Activated CD4-positive, alpha-beta memory T cell treated with anti-CD3 and anti-CD28 coated beads for 36 hours (primary cell): ENCODE measurements at places on chromosomes 16 and 17. TPM values are rescaled to one million over a fixed set of nuclear protein-coding genes. Genes with fewer than 3 reads are reported as not detected.

DNA sequence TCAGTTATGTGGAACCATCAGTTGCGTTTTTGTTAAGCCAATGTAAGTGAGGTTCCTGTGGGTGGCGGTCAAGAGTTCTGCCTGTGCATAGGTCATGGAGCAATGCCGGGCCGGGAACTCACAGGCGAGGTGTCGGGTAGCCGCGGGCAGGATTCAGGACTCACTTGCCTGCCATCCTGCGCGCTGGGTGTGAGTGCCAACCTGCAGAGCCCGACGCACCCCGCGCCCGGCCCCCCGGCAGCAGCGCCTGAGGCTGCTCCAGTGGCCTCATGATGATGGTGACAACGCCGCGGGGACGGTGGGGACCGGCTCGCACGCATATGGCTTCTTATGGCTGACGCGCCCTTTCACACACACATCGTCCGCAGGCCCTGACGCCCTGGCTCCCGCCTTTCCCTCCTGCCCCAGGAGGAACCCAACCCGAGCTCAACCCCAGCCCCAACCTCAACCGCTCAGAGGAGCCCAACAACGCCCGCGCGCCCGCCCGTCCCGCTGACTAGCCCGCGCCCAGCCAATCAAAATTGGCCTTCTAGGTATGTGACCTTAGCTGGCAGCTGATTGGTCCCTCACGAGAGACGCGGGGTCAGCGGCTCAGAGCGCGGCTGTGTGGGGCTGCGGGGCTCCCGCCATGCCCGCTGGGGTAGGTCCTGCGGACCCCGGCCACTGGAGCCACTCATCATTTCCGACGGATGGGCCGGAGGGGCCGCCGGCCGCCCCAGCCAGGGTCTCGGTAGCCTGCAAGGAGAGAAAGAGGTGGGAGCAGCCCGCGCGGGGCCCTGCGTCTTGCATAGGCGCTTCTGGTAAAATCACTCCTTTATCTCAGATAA, at the start of gene C16orf95:
TSS of gene C16orf95 (minus strand) at position 470 of the 827 bp plus-strand sequence. CDS start at position 320, 150 bp downstream.
- peak; percentile 97 for DNase-seq
- peak within 1 kb of the TSS; percentile 94 for H3K27ac ChIP-seq
- H3K4me1 ChIP-seq: peaks cover 12% of the 10 kb centered on the region

DNA sequence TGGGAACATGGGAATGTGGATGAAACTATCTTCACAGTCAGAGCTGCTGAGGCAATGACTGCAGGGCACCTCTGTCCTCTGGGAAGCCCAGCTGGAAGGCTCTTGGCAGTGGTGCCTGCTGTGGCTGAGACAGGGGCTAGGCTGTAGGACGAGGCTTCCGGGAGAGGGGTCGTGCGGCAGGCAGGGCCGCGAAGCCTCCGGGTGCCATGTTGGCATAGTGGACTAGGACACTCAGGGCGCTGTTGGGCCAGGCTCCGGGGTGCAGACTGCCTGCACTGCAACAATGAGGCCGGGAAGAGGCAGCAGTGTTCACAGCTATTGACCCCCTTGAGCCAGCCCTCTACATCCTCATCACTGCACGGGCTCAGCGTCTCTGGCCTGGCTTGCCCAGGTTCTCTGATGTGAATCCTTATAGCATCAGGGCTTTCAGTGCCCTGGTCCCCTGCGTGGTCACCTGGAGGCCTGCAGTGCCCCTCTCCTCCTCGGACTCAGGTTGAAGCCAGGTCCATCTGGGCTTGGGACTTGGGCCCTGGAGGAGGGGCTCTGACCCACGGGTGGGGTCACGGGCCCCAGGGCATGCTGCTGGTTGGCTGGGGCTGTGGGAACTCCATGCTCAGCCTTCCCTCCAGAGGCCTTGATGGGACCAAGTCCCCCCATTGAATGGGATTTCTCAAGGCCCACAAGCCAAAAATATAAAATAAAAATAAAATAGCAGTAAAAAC, 91.6 kb downstream of the TNFRSF13B start:
- H3K4me3 ChIP-seq: no peak overlapping the region
- H3K27me3 ChIP-seq: no peaks in the 10 kb centered on the region
- H3K4me1 ChIP-seq: no peaks in the 10 kb centered on the region
- no peaks in the 10 kb centered on the region for H3K36me3 ChIP-seq
- no peak for DNase-seq
- no peak overlapping the region for H3K27ac ChIP-seq

GRCh38 chr16:12317856-12318537, 341.5 kb downstream of the SNX29 start:
- H3K4me1 ChIP-seq: peaks cover 6% of the 10 kb centered on the region
- H3K27ac ChIP-seq: no peak overlapping the region
- no peak overlapping the region for H3K4me3 ChIP-seq
- H3K36me3 ChIP-seq: no peaks in the 10 kb centered on the region

DNA sequence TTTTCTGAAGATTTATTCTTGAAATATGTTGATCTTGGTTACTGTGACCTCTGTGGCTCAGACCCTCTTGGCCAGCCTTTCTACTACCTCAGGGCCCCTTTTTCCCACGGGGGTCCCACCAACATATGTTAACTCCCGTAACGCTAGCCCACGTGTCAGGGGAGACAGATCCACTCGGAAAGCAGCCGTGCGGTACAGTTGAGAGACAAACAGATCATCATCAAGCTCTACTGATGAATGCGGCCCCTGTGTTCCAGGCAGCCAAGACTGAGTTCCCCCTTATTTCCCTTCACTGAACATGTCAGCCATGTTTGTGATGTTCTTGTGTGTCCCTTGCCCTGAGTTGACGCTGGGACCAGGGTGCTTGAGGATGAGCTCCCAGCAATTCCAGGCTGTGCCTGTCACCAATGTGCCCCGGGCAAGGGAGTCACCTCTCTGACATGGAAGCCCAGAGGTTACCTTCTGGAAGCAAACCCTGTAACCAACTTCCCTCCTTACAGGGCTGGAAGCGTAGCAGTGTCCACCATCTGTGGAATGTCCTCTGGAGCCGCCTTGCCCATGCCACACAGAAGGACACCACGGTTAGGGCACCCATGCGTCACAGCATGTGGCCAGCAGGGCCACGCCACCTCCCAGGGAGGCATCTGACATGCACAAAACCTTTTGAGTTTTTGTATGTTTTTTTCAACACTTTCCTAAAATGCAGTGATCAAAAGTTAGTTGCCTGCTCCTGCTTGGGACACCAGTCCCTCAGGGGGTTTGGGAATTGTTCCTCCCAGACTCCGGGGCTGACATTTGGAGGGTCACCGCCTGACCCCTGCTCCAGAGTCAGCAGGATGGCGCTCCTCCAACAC, 193.7 kb upstream of the CHMP6 start:
- H3K27me3 ChIP-seq: no peaks in the 10 kb centered on the region
- no peak overlapping the region for H3K27ac ChIP-seq
- DNase-seq: no peak
- H3K4me1 ChIP-seq: peaks cover 33% of the 10 kb centered on the region
- H3K36me3 ChIP-seq: peaks cover 33% of the 10 kb centered on the region

DNA sequence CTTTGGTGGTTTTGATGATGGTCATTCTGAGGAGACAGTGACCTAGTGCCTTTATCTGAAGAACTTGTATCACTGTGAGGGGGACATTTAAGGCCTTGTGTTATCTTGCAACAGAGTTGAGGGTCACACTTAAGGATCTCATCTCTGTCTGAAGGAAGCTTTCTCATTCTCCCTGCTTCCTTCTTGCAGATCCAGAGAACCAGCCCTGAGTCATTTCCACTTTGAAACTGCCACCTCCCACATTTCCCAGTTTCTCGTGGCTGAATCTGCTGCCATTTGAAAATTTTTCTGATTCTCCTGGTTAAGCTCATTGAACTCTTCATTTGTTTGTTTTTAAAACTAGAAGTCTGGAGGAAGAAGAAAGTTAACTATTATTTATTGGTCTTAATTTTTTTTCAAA, 190.2 kb upstream of the CDH11 start:
- no peaks in the 10 kb centered on the region for H3K36me3 ChIP-seq
- H3K27me3 ChIP-seq: no peaks in the 10 kb centered on the region
- no peak for DNase-seq
- no peak overlapping the region for H3K4me3 ChIP-seq
- H3K27ac ChIP-seq: no peak overlapping the region

GRCh38 chr17:8237175-8237574, 10.7 kb downstream of the CTC1 start:
- peaks cover 18% of the 10 kb centered on the region for H3K4me1 ChIP-seq
- H3K36me3 ChIP-seq: peaks cover 54% of the 10 kb centered on the region
- H3K27ac ChIP-seq: no peak overlapping the region
- no peak for DNase-seq
- no peaks in the 10 kb centered on the region for H3K27me3 ChIP-seq

- H3K36me3 ChIP-seq: peaks cover 4% of the 10 kb centered on the region
These were observed 12.8 kb upstream of the FAM83G start for GRCh38 chr17:19017401-19017800.

- H3K4me3 ChIP-seq: no peak overlapping the region
- no peak for DNase-seq
- peaks cover 3% of the 10 kb centered on the region for H3K4me1 ChIP-seq
- H3K27me3 ChIP-seq: no peaks in the 10 kb centered on the region
- peaks cover 28% of the 10 kb centered on the region for H3K36me3 ChIP-seq
- H3K27ac ChIP-seq: no peak overlapping the region
These were observed 110.8 kb downstream of the FTO start for GRCh38 chr16:53814801-53815200.

DNA sequence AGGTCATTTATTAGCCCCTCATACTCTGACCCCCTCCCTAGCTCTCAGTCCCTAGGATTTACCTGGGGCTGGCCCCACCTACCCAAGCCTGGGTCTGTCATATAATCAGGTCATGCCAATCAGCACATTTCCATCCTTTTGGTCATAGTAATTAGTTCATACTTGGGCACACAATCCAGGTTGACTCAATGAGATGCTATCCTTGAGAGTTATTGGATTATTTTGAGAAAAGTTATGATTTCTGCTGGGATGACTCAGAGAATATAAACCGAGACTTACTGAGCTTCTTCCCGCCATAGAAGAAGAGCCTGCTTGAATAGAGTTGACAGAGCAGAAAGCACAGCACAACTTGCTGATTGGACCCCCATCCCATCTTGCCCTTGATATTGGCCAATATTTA, 331.5 kb downstream of the CBLN1 start:
- no peaks in the 10 kb centered on the region for H3K27me3 ChIP-seq
- H3K36me3 ChIP-seq: no peaks in the 10 kb centered on the region
- no peak for DNase-seq
- no peak overlapping the region for H3K27ac ChIP-seq

DNA sequence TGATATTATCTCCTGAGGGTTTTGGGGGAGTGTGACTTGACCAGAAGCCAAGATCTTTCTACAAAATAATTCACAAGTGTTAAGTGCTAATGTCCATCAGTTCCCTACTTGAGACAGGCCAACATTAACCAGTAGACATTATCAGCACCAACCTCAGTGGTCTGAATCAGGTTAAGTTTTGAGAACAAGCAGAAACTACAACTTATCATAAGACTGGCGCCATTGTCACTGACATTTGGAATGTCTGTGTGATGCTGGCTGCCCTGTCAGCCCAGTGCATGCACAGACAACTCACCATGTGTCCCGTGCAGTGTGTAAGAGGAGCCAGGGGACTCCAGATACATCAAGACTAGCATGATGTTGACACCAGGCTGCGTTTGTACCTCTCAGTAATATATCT, 76.8 kb downstream of the CCDC182 start:
- no peaks in the 10 kb centered on the region for H3K27me3 ChIP-seq
- no peak overlapping the region for H3K4me3 ChIP-seq
- peaks cover 30% of the 10 kb centered on the region for H3K4me1 ChIP-seq
- DNase-seq: no peak
- H3K36me3 ChIP-seq: peaks cover 2% of the 10 kb centered on the region

DNA sequence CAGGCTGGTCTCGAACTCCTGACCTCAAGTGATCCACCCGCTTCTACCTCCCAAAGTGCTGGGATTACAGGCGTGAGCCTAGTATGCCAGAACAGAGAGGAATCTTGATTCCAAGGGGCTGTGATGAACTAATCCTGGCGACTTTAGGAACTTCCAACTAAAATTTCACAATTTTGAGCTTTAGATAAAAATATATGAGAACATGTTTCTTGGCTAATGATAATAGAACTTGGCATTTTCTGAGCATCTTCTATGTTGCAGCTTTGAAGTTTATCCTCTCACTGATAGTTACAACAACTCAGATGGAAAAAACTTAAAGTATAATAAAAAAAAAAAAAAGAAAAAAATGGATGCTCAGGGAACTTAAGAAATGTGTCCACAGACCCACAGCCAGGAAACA, 69.8 kb upstream of the WSCD1 start:
- no peak for DNase-seq
- H3K27ac ChIP-seq: no peak overlapping the region
- no peaks in the 10 kb centered on the region for H3K36me3 ChIP-seq
- H3K4me3 ChIP-seq: no peak overlapping the region

GRCh38 chr16:64416216-64417005, 705.5 kb downstream of the CDH11 start:
- peaks cover 2% of the 10 kb centered on the region for H3K4me1 ChIP-seq
- no peak overlapping the region for H3K27ac ChIP-seq
- DNase-seq: no peak
- no peak overlapping the region for H3K4me3 ChIP-seq
- no peaks in the 10 kb centered on the region for H3K27me3 ChIP-seq

DNA sequence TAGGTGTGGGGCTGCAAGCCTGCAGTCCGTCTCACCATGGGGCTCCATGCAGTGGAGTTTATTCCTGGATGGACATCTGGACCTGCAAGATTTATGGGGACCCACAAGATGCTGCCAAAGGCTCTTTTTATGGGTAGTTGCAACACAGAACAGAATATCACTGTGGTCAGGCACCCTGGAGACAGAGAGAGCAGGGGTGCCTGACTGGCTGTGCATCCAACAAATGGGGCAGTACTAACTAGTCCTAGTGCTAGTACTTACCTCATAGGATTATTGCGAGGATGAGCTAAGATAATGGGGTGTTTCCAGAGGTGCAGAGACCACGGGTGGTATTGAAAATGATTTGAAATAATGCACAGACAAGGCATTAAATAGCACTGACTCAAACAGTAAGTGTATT, 42.4 kb upstream of the MMP2 start:
- no peaks in the 10 kb centered on the region for H3K4me1 ChIP-seq
- H3K27ac ChIP-seq: no peak overlapping the region
- no peaks in the 10 kb centered on the region for H3K36me3 ChIP-seq
- no peak overlapping the region for H3K4me3 ChIP-seq
- peaks cover 12% of the 10 kb centered on the region for H3K27me3 ChIP-seq

GRCh38 chr16:22753451-22753850, 60.5 kb upstream of the HS3ST2 start:
- DNase-seq: no peak
- H3K27ac ChIP-seq: no peak overlapping the region
- H3K4me3 ChIP-seq: no peak overlapping the region

GRCh38 chr17:5687646-5688045, 103.3 kb upstream of the NLRP1 start:
- H3K36me3 ChIP-seq: no peaks in the 10 kb centered on the region
- no peak overlapping the region for H3K4me3 ChIP-seq
- H3K27ac ChIP-seq: no peak overlapping the region
- peaks cover 22% of the 10 kb centered on the region for H3K27me3 ChIP-seq

- H3K4me1 ChIP-seq: no peaks in the 10 kb centered on the region
- H3K27me3 ChIP-seq: no peaks in the 10 kb centered on the region
- H3K27ac ChIP-seq: no peak overlapping the region
- no peak overlapping the region for H3K4me3 ChIP-seq
These were observed 252.1 kb upstream of the N4BP1 start for GRCh38 chr16:48862087-48862532.

- H3K4me1 ChIP-seq: no peaks in the 10 kb centered on the region
- DNase-seq: no peak
- H3K4me3 ChIP-seq: no peak overlapping the region
These were observed 15.6 kb downstream of the RNF112 start for GRCh38 chr17:19426631-19427030.

The TBC1D3E gene
- not detected for total RNA-seq

The PTX4 gene
- not detected for total RNA-seq

The SLFN13 gene
- 48.7 TPM for total RNA-seq

The KCNJ2 gene
- total RNA-seq: not detected

The TMC5 gene
- not detected for total RNA-seq

The SLC5A2 gene
- total RNA-seq: not detected

The WFIKKN2 gene
- not detected for total RNA-seq

The SOX9 gene
- total RNA-seq: not detected

The HSPB9 gene
- not detected for total RNA-seq
